ENCODE measurements at places on chromosomes 6 and 20.
A peak's percentile ranks its signal among the peaks of the same experiment; 100 is the strongest.

DNA sequence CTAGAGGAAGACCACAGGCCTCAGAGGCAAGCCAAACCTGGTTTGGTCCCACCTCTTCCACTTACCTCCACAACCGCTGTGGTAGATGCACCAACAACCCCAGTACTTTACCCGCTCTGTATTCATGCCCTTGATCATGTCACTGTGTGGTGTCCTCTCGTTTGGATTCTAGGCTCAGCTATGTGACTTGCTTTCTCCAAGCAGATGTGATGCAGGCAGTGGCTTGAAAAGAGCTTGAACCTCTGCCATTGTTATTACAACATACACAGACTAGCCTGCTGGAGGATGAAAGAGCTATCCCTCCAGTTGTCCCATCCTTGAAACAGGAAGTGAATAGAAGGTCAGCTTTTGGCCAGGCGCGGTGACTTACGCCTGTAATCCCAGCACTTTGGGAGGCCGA, 147.7 kb downstream of the ZNF217 start:
- DNase-seq: no peak

DNA sequence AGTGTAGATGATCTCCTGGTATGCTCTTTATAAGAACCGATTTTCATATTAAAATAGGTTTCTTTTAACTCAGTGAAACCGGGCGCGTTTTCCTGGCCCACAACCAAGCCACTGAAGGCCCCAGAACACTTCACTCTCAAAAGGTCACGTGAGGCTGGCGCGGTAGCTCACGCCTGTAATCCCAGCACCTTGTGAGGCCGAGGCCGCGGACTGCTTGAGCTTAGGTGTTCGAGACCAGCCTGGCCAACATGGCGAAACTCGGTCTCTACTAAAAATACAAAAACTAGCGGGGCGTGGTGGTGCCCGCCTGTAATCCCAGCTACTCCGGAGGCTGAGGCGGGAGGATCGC, 402 bp upstream of the TAF8 start:
- no peak for DNase-seq

DNA sequence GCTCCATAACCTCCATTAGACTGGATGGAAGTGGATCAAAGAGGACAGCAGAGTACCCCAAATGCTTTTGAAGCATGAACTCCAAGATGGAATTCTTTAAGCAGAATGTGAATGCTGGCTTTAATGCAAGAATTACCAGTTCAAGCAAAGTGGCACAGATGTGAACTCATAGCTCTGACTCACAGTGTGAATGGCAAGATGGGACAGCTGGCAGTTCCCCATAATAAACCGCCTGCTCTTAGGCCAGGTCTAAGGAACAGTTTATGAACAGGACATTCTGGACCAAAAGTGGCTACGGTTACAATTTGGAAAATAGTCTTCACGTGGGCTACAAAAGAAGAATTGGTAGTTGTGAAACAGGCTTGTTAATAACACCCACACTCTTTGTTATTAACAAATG, 76.5 kb downstream of the SPTLC3 start:
- no peak for DNase-seq

DNA sequence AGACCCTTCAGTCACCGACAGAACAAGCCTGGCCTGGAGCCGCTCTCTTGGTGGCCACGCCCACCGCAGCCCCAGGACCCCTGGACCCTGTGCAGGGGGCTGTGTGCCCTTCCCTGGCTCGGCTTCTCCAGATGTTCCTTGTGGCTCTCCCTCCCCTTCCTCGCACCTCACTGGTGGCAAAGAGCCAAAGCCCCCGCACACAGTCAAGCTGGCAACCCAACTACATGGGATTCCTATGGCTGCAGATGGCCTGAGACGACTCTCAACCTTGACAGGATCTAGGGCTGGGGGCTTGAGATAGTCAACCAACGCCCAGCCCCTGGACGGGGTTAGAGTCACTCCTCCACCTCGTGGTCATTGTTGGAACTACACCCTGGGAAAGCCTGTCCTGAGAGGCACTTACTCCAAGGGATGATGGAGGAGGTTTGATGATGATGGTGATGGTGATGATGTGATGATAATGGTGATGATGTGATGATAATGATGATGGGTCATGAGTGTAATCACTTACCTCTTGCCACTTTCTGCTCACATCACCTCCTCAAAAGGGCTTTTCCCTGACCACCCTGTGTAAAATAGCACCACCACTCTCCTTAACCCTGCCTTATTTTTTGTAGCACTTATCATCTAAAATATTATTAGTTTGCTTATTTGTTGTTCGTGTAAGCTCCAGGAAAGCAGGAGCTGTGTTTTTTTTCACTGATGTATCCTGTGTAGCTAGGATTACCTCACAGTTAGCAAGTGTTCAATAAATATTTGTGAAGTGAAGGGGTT, 278.4 kb downstream of the LRFN2 start:
- peak; percentile 80 for DNase-seq

DNA sequence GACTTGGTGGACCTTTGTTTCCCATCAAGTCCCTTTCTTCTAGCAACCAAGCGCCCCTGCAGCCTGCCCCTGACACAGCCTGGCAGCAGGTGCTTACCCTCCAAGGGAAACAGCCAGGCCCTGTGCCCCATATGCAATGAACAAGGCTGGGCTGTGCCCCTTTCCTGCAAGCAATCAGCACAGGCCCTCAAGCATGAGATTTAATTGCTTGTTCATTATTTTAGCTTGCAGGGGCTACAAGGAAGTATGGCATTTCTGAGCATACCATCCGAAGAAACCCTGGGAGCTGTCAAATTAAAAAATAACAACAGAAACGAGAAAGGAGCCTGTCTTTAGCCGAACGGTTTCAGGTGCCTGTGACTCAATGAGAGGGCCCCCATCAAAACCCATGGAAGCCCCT, 522.9 kb upstream of the ARID1B start:
- no peak for DNase-seq

- DNase-seq: peak; percentile 42
Measured at GRCh38 chr6:19538096-19538495, 299.1 kb upstream of the ID4 start.

DNA sequence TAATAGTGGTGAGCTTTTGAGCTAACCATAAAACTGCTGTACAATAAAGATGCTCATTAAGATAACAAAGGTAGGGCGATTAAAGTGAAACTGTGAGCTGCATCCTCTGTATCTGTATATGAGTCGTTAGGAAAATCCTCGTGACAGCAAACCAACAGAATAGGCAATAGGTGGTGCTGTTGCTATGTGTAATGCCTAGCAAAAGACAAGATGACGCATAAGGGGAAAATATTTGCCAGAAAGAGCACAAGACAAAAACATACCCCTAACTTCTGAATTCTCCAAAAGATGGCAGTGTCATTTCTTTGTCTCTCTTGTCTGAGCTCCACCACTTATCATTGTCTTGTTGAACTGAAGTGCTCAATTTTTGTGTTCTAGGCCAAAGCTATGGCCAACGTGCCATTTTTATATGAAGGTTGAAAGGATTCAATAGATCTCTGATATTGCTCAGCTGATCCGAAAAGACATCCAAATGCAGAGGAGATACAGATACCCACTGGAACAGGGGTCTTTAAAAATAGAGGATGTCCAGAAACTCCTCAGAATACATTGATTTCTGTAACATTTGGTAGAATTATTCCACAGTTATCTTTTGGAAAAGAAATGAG, 56.3 kb upstream of the ANKEF1 start:
- peak; percentile 14 for DNase-seq

GRCh38 chr20:62487561-62488354, 12.0 kb upstream of the GATA5 start:
- no peak for DNase-seq

DNA sequence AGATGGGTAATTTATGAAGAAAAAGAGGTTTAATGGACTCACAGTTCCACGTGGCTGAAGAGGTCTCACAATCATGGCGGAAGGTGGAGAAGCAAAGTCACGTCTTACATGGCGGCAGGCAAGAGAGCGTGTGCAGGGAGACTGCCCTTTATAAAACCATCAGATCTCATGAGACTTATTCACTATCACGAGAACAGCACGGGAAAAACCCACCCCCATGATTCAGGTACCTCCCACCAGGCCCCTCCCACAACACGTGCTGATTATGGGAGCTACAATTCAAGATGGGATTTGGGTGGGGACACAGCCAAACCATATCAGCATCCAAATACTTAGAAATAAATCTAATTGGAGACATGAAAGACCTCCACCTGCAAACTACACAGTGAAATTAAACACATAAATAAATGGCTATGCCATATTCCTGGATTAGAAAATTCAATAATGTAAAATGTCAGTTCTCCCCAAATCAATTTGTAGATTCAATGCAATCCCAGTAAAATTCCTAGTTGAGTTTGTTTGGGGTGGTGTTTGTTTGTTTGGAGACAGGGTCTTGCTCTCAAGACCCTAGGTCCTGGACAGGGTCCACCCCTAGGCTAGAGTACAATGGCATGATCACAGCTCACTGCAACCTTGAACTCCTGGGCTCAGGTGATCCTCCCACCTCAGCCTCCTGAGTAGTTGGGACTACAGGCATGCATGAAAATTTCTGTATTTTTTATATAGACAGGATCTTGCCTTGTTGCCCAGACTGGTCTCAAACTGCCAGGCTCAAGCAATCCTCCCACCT, 101.6 kb downstream of the TAF4 start:
- no peak for DNase-seq

- no peak for DNase-seq
Measured at GRCh38 chr6:11307226-11307625, 74.8 kb upstream of the NEDD9 start.

DNA sequence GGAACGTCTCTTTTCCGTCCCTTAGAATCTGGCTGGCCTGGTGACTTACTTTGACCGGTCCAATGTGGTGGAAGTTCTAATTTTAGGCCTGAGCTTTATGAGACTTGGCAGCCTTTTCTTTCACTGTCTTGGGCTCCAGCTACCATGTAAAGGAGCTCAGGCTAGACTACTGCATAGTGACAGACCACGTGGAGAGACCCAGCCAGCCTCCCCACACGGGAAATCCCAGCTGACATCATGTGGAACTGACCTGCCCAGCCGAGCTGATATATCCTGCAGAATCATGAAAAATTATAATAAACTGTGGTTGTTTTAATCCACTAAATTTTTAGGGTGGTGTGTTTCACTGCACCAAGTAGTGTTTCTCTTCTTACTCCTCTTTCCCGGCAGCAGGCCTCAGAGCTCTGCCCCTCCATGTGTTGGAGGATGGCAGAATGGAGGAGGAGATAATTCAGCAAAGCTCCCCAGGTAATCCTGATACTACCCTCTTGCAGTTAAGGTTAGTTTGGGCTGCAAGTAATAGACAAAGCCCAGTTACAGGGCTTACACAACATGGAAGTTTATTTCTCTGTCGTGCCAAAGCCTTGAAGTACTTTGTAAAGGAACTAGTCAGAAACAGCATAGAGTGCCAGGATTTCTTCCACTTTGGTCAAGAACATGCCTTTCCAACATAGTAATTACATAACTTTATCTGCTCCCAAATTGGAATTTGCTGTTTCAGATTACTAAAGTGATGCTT, 87.5 kb downstream of the SH3BGRL2 start:
- DNase-seq: no peak

DNA sequence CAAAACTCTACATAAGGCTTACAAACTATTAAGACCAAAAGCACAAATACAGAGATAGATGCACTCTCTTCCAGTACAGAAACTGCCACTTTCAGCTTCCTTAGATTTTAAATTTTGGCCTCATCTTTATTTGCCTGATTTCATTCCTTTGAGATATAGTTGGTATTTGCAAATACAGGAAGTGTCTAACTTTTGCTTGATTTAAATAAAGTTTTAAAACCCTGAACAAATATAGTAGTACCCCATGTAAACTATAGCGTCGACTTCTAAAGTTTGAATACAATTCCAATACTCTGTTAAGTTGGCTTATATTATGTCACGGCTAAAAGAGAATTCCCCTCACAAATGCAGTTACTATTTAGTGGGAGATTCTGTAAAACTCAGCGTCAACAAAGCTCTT, 1.2 kb upstream of the CLDN20 start:
- DNase-seq: no peak

DNA sequence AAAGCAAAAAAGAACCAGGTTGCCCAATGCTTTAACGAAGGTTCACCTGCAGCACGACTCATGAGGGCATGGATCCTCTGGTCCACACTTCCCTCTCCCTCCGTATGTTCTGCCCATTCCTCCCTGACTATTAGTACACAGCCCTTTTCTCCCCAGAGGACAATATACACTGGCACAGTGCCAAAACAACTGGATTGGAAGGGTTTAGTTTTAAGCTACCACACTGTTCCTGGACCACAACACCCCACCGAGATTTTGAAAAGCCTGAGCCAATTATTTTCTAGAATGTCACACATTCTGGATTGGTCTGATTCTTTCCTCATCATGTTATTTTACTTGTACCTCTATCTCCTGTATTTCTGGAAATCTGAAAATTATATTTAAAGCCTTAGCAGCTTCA, 2.9 kb upstream of the AKAP7 start:
- no peak for DNase-seq

DNA sequence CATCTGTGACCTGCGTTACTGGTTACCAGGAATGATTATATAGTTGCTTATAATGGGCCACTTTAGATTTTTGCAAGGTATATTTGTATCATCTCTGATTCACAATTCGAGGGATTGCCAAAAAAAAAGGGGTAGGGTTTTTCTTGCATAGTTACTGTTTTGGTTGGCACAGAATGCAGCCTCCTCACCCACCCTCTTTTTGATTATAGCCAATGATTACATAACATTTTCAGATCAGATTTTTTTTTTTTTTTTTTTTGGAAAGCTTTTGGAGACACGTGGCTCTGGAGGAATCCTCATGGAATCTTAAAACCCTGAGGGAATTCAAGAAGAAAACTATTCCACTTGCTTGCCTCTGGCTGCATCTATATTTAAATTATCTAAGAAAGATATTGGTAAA, 53.7 kb downstream of the UST start:
- DNase-seq: no peak

DNA sequence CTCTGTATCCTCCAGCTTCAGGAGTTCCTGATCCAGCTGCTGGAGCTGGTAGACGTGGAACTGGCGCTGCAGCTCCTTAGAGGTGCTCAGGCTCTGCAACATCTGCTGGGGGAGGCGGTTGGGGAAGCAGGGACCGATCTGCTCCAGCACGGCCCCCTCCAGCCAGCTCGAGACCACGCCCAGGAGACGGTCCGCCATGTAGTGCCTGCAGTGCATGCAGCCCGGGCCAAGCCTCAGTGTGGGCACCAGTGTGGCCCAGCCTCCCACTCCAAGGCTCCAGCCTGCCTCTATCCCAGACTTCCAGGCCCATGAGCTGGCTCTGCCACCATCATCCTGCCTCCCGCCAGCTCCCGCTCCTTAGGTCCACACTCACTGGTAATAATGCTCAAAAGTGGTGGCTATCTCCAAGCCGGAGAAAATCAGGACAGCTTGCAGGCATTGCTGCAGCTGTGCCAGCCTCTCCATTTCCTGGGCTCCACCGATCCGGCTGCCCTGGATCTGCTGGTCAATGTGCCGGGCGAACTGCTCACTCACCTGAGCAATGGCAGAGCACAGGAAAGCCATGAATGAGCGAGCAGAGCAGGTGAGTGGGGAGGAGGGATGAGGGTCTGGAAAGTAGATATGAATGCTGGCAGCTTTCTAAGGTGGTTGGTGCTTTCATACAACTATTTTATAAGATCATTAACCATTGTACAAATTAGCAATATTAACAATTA, 13.0 kb downstream of the CUL7 start:
- no peak for DNase-seq

- no peak for DNase-seq
Measured at GRCh38 chr6:37860226-37860839, 40.8 kb downstream of the ZFAND3 start.

Data from progenitor cell of endocrine pancreas (in vitro differentiated cells).